Endothelial cell of umbilical vein (primary cell): ENCODE measurements at places on chromosomes 3 and 15. TPM values are rescaled to one million over a fixed set of nuclear protein-coding genes. Genes with fewer than 3 reads are reported as not detected.

The MOBP gene
- 0.44 and 2.0 TPM in 2 replicates for total RNA-seq

The TUSC7 gene
- not detected in 2 replicates for total RNA-seq

The NEO1 gene
- 0.35 TPM in 2 replicates for total RNA-seq

The ADAMTSL3 gene
- not detected in 2 replicates for total RNA-seq

The CA12 gene
- 1.8 and 5.9 TPM in 2 replicates for total RNA-seq

The GPR87 gene
- not detected in 2 replicates for total RNA-seq

The INKA1 gene
- 24.0 and 26.5 TPM in 2 replicates for total RNA-seq

The GRK7 gene
- total RNA-seq, result not detected in 2 replicates

The ROBO1 gene
- 14.2 and 26.4 TPM in 2 replicates for total RNA-seq

The PRSS50 gene
- total RNA-seq, result not detected in 2 replicates

The RFC4 gene
- total RNA-seq, result 29.1 and 33.7 TPM in 2 replicates

The C3orf22 gene
- total RNA-seq, result not detected in 2 replicates

The IMP3 gene
- 35.5 and 41.3 TPM in 2 replicates for total RNA-seq

The NUP210 gene
- 0.84 and 1.4 TPM in 2 replicates for total RNA-seq

The CCDC80 gene
- total RNA-seq, result 59.3 and 77.2 TPM in 2 replicates

The MITF gene
- total RNA-seq, result 2.5 and 3.9 TPM in 2 replicates
